ENCODE measurements at places on chromosomes 12 and 14. TPM values are rescaled to one million over a fixed set of nuclear protein-coding genes. Genes with fewer than 3 reads are reported as not detected.

DNA sequence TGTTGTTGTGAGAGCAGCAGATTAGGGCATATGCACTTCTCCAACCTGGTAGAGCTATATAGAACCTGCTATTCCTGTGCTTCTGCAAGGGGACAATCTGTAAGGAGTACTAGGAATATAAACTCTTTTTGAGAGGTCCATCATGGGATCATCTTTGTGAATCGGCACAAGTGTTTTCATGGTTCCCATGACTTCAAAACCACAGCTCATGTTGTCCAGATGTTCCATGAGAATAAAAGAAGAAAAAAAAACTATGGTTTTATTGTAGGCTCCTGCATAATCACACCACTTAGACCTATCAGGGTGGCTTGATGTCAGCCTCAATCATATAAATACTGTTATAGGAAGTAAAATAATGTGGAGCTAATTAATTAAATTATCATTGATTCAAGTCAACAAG, 311.4 kb upstream of the ATP2B1 start:
- DNase-seq, result no peak

DNA sequence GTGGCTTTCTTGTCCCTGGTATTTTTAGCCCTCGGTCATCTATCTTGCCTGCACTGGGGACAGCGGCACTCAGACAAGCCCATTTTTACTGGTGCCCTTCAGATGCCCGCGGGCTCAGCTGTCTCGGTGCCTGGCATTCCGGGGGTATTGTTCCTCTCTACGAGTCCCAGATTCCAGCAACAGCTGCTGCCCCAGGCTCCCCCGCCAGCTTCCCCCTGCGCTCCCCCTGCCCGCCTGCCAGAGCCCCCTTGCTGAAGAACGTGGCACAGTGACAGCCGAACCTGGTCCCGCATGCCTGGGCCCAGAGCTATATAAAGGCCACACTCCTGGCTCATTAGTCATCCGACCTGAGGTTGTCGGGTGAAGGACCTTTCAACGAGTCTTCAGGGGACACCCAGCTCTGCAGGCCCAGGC, 10.9 kb upstream of the MYL2 start:
- DNase-seq, result no peak

DNA sequence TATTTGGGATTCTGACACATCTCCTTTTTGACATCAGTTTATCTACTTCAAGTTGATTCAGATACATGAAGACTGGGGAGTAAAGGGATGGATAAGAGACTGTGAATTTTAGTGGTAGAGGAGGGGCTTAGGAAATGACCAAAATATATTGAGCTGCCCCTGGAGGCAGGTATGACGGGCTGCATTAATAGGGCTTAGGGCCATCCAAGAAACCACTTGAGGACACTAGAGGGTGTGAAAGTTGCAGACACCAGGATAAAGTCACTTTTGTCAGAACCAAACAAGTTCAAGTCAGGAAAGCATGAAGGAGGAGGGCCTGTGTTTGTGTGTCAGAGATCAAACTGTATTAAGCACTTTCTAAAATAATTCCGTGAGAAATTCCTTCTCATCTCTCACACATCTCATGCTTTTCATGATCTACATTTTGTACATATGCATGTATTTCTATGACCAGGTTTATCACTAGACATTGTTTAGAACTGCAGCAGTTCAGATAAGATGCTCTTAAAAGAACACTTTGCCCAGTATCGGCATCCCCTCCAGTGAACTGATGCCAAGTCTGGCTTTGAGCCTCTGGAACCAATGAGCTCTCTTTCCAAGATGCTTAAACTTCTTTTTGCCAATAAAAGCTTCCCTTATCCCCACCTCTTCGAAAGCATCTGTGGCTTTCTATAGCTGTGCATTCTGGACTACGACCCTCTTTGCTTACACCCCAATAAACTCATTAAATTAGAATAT, 136.9 kb downstream of the SLC38A1 start:
- DNase-seq, result no peak

- no peak for DNase-seq
These were observed 630 bp downstream of the PLEKHH1 start for GRCh38 chr14:67533754-67534085.

DNA sequence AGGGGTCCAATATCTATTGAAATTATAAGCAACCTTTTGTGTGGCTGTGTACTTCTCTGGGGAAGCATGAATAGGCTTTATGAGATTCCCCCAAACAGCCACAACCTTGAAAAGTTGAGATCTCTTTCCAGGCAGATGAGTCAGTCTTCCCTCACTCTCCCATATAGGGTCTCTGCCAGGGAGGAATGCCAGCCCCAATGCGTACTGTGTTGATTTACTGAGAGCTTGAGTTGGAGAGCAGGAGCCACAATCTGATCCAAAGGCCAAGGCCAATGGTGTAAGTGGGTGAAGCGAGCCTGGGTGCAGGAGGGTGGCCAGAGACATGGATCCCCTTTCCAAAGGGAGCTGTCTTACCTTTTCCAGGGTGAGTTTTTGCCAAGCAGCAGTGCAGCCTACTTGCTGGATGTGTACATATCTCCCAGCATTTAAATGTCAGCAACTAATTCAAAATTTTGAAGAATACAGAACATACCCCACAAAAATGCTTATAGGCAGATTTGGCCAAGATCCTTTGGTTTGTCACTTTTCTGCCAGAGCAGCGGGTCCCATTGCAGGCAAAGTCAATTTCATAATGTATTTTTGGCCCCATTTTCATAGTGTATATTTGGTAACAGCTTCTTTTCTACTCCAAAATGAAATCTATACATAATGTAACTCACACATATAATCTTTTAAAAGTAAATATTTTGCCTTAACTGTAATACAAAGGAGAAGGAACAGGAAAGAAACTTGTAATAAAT, 88.2 kb downstream of the TBC1D30 start:
- no peak for DNase-seq

DNA sequence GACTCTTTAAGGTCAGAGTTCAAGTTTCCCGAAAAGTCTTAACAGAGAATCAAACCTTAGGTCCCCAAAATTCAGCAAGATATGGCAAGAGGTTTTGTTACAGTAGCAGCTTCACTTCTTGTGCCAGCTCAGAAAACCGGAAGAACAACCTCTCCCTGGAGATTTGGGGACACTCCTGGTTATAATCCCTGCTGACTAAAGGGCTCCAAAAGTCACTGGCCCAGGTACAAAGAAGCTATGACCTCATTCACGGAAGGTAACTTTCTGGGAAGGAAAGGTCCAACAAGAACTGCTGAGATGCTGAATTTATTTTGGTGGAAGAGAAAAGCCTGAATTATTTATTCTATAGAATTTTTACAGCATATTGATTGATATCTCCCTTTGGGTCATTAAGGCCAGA, 55.6 kb upstream of the DIO2 start:
- DNase-seq, result no peak

- no peak for DNase-seq
These were observed 11.3 kb upstream of the SCFD1 start for GRCh38 chr14:30610787-30611343.

DNA sequence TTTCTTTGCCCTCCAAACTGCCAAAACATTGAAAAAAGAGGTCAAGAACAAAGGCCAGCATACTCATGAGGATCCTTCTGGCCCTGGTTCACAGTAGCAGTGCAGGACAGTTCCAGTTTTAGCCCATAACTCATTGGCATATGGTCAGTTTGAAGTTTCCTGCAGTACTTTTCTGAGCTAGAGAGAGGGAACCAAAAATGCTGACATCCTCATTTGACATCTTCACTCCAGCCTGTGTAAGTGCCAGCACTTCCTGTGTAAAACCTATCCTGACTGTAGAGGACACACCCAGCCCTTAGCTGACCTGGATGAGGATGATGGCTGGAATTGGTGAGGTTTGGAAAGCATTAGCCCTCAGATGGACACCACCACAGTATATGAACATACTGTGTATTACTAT, 84.1 kb downstream of the FGD4 start:
- DNase-seq, result no peak

GRCh38 chr12:47408171-47408871, 297.5 kb downstream of the RPAP3 start:
- DNase-seq, result no peak

- DNase-seq, result no peak
These were observed 111.0 kb upstream of the NCOR2 start for GRCh38 chr12:124678421-124678893.

DNA sequence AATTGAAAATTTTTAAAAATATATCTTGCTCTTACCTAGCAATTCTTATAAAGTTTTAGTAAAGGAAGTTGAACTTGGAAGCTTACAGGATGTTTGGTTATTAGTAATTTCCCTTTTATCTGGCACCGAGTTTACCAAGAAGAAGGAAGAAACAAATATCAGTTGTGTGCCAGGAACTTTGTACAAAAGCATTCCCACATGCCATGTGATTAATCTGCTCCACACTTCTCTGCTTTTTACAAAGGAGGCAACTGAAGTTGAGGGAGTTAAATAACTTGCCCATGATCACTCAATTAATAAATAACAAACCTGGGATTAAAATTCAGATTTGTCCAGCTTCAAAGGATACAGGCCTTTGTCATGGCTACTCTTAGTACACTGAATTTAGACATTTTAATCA, 122.5 kb upstream of the BCAT1 start:
- DNase-seq, result no peak

DNA sequence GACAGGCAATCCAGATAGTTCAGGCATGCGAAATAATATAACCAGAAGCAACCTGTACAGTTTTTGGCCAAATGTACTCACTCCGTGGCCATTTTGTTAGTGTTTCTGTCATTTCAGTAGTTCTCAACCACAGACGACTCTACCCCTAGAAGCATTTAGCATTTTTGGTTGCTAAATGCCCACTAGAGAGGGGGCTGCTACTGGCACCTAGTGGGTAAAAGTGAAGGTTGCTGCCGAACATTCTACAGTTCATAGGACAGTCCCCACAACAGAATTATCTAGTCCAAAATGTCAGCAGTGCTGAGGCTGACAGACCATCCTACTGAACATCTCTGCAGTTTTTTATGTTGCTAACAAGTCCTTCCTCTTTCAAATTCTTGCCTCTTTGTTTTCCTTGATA, 107.4 kb downstream of the TSHR start:
- DNase-seq, result no peak

GRCh38 chr12:60148831-60149230, 553.0 kb downstream of the SLC16A7 start:
- no peak for DNase-seq

- DNase-seq, result no peak
These were observed 158.4 kb downstream of the C12orf50 start for GRCh38 chr12:87870493-87871460.

DNA sequence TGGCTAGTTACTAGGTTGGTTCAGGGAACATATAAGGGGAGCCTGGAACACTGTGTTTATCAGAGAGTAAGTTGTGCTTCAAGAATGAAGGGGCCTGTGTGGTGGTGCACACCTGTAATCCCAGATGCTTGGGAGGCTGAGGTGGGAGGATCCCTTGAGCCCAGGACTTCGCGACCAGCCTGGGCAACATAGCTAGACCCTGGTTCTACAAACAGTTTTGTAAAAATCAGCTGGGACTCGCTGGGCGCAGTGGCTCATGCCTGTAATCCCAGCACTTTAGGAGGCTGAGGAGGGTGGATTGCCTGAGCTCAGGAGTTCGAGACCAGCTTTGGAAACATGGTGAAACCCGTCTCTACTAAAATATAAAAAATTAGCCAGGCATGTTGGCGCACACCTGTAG, 42.1 kb upstream of the GPR132 start:
- DNase-seq, result no peak

DNA sequence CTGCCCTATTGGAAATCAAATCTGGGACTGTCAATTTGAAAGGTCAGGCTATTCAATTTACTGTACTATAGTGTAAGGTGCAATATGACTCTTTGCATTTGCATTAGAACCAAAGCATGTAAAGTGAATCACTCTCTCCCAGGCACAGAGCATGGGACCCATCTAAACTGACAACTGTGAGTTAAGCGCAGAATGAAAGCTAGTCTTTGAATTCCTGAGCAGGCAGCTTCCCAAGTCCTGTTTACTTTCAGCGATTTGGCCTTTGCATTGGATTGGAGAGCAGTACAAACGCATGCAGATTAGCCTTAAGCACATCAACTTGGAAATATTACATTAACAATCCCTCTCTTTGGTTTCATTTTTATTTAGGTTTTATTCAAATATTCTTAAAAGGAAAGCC, 74.6 kb downstream of the RERG start:
- no peak for DNase-seq

GRCh38 chr12:2212971-2213869, 160.4 kb downstream of the CACNA1C start:
- DNase-seq, result no peak

DNA sequence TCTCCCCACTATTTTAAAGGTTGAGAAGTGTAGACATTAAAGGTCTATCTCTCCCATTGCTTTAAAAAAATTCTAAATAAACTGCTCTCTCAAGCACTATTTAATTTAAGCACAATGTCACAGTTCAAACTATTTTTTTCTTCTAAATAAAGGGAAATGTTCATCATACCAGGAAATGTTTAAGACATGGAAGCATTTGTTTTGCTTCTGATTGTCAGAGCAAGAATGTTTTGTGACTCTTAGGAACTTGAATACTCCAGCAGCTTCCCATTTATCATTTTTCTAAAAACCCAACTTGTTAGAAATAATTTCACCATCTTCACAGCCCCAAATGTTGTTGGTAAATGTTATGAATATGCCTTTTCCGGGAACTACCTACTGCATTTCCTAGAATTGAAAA, 121.8 kb upstream of the NTF3 start:
- DNase-seq, result no peak

DNA sequence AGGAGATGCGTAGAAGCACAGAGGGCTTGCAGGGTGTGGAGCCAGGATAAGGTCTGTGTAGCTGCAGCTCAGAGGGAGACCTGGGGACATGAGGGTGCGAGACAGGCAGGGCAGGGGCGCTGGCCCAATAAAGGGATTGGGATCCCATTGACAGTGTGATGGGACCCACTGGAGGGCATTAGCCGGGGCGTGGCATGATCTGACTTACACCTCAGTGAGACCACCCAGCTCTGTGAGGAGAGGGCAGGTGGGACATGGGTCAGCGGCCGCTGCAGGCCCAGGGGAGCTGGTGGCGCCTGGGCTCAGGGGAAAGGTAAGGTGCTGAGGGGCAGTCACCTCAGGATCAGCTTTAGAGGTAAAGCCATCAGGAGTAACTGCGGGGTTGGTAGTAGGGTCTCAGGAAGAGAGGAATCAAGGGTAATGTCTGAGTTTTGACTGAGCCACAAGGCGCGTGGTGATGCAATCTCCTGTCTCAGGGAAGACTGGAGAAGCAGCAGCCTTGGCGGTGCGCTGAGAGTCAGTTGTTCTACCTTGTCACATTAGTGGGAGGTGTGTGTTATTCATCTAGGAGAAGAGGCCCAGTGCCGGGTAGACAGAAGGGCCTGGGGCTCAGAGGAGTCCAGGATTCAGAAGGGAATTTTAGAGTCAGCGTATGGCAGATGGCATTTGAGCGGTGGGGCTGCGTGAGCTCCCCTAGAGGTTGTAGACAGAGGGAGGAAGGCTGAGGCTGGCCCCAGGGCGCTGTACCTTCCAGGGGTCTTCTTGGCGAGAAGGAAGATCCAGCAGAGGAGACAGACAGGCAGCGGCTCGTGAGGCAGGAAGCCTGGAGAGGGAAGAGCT, 30.8 kb upstream of the BDKRB2 start:
- no peak for DNase-seq

GRCh38 chr12:5827591-5827990, 117.5 kb downstream of the ANO2 start:
- DNase-seq, result no peak

The SYNDIG1L gene
- total RNA-seq, result not detected

The TOMM20L gene
- not detected for total RNA-seq

The PZP gene
- total RNA-seq, result not detected

The NEUROD4 gene
- total RNA-seq, result not detected

The KRT80 gene
- total RNA-seq, result 39.6 TPM

The LTB4R2 gene
- total RNA-seq, result 66.0 TPM

The ANAPC5 gene
- 54.4 TPM for total RNA-seq

The EIF2S3B gene
- 0.50 TPM for total RNA-seq

The BHLHE41 gene
- 2.3 TPM for total RNA-seq

The KRT82 gene
- total RNA-seq, result not detected

The PTCSC3 gene
- total RNA-seq, result not detected
